ENCODE measurements at places on chromosomes 2 and 18. TPM values are rescaled to one million over a fixed set of nuclear protein-coding genes. Genes with fewer than 3 reads are reported as not detected.

GRCh38 chr2:174259981-174260380 lies 11.6 kb upstream of the OLA1 start:
- peaks cover 11% of the 10 kb centered on the region for H3K4me1 ChIP-seq
- peak; percentile 53 for DNase-seq
- H3K27me3 ChIP-seq: no peaks in the 10 kb centered on the region
- no peaks in the 10 kb centered on the region for H3K36me3 ChIP-seq

DNA sequence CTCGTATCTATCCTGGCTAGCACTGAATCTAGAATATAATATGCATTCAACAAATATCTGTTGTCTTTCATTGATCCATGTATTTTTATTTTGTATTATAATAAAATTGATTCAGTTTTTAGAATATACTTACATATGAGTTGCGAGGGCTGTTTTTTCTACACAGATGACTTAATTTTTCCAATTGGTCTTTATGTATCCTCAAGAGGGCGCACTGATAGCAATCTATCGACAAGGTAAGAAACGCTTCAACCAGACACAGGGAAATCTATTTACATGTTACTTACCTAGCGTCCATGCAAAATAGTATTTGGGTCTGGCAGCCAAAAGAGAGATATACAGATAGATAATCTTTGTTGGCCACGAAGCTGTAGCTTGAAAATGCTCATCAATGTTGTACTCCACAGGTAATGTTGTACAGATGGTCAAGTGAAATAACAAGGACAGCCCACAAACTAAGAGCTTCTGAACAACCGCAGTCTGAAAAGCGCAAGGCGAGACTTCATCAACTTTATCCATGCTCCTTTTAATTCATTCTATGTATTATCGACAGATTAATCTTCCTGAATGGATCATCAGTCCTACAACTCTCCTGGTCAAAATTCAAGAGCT lies 35.5 kb upstream of the KIDINS220 start:
- peaks cover 5% of the 10 kb centered on the region for H3K36me3 ChIP-seq
- H3K4me1 ChIP-seq: 0 out of 2 replicates have a peak, but pooled peaks cover 4% of the 10 kb centered on the region

GRCh38 chr2:201904538-201905420 lies 98.4 kb downstream of the CDK15 start:
- H3K4me3 ChIP-seq: no peak overlapping the region
- no peak overlapping the region for H3K27ac ChIP-seq
- H3K36me3 ChIP-seq: no peaks in the 10 kb centered on the region
- no peaks in the 10 kb centered on the region for H3K27me3 ChIP-seq
- peaks cover 8% of the 10 kb centered on the region for H3K4me1 ChIP-seq

DNA sequence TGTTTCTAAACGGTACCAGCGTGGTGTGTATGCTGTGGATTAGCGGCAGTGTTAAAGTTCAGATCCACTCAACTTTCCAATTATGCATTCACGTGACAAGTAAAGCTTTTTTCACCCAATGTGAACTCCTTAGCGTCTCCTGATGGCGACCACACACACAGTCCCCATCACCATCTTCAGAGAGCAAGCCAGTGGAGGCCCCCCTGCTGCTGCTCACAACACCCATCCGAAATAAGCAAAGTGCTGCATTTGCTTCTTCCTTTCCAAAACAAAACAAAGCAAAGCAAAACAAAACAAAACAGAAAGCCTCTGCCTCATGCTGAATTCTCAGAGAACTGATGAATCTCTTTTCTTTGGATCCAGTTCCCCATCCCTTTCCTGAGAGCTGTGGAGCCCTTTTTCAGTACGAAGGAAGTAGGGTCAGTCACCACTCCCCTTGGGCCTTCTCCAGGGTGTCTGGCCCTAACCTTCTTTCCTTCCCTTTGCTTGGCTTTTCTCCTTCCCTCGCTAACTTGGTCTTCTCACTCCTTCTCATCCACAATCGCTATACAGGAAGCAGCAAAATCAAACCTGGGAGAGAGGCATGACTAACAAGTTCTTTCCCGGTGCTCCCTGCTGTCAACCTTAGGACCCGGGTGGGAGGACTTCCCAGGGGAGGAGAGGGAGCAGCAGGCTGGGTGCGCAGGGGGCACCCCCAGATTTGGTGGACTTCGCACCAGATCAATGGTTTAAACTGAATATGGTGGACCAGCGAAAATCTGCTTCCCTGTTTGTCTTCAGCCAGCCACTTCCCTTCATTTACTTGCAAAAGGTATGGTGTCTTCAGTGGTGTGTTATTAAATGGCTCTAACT lies 56.0 kb downstream of the NRP2 start:
- H3K36me3 ChIP-seq: 0 out of 2 replicates have a peak, but pooled peaks cover 6% of the 10 kb centered on the region
- H3K27ac ChIP-seq: no peak overlapping the region

- no peaks in the 10 kb centered on the region for H3K36me3 ChIP-seq
- H3K27me3 ChIP-seq: no peaks in the 10 kb centered on the region
- DNase-seq: no peak
Measured at GRCh38 chr2:181111059-181111458, 130.7 kb downstream of the UBE2E3 start.

DNA sequence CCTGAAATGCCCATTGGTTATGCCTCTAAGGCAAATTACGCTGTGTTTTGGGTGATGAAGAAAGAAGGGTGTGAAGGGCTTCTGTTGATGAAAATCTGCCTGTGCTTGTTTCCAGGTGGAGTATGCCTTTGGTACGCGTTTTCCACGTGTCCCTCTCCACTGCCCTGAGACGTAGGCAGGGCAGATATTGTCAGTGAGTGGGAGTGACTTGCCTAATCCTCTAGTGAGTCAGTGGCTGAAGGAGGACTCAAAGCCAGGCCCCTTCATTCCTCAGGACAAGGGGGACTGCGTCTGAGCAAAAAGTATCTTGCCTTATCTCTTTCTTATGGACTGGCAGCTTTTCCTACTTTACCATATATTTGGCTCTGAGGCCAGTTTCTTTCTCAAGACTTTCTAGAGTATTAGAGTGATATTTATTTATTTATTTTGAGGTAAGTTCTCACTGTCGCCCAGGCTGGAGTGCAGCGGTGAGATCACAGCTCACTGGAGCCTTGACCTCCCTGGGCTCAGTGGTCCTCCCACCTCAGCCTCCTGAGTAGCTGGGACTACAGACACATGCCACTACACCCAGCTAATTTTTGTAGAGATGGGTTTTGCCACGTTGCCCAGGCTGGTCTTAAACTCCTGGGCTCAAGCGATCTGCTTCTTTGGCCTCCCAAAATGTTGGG lies 10.2 kb downstream of the RALB start:
- H3K4me3 ChIP-seq: no peak overlapping the region
- DNase-seq: no peak
- H3K27me3 ChIP-seq: no peaks in the 10 kb centered on the region
- peaks cover 3% of the 10 kb centered on the region for H3K36me3 ChIP-seq
- H3K27ac ChIP-seq: no peak overlapping the region
- no peaks in the 10 kb centered on the region for H3K4me1 ChIP-seq

DNA sequence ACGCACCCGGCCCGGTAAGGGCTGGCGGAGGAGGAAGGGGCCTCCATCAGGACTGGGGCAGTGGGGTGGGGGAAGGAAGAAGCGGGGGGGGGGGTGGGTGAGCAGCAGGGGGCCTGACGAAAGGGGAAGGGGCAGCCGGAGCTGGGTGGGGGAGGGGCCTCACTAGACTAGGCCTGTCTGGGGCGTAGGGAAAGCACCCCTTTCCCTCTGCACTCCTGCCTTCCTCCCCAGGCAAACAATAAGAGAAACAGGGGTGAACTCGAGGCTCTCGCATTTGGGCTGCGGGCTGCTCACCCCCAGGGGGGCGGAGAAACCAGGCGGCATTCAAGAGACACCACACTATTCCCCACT lies 82.7 kb upstream of the POMC start:
- no peak overlapping the region for H3K27ac ChIP-seq
- no peaks in the 10 kb centered on the region for H3K27me3 ChIP-seq
- peak overlapping the region; percentile 70 for H3K4me3 ChIP-seq
- DNase-seq: no peak
- H3K36me3 ChIP-seq: no peaks in the 10 kb centered on the region
- H3K4me1 ChIP-seq: peaks cover 11% of the 10 kb centered on the region

The SERPINB8 gene
- 24.1 TPM for total RNA-seq

The RPRM gene
- 1.4 TPM for total RNA-seq
